Cardiac fibroblast (primary cell): ENCODE measurements at places on chromosomes 2 and 18.

- DNase-seq = no peak
Measured at GRCh38 chr2:14601156-14601770, 31.3 kb upstream of the LRATD1 start.

- DNase-seq = peak; percentile 89
Measured at GRCh38 chr18:45617284-45617683, 2.0 kb downstream of the SLC14A2 start.

- DNase-seq = no peak
Measured at GRCh38 chr2:170227951-170228350, 50.0 kb downstream of the MYO3B start.

GRCh38 chr2:221377597-221377996 is 194.5 kb downstream of the EPHA4 start:
- no peak for DNase-seq

DNA sequence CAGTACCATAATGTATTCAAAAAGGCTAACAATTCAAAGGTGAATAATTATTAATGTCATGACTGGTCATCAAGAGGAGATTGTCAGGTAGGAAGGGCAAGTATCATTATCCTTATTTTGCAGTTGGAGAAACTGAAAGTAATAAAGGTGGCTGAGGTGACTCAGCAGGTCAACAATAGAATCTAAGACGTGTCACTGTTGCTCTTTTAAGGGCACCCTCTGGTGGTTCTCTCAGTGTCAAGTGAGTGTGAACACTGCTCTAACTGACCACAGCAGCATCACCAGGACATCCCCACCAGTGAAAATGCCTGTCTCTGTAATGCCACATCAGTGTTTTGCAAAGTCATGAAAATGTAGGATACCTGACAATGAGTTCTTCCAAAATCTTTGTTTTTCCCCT is 69.7 kb downstream of the DCC start:
- DNase-seq = no peak

DNA sequence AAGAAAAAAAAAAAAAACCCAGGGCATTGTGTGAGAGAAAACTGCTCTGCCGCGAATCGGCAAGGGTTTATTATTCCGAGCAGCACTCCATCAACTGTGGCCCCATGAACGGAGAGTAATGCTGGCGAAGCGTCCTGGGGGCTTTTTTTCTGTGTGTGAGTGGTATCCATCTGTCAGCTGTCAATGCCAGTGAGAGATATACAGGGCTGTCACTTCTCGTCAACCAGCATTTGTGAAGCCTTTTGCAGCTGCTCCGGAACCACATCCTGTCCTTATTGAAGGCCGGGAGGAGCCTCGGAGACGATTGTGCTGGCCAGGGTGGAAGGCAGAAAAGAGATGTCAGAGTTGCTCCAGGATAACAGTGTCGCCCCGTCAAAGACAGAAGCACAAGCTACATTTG is 356.9 kb upstream of the SMIM21 start:
- DNase-seq = no peak

DNA sequence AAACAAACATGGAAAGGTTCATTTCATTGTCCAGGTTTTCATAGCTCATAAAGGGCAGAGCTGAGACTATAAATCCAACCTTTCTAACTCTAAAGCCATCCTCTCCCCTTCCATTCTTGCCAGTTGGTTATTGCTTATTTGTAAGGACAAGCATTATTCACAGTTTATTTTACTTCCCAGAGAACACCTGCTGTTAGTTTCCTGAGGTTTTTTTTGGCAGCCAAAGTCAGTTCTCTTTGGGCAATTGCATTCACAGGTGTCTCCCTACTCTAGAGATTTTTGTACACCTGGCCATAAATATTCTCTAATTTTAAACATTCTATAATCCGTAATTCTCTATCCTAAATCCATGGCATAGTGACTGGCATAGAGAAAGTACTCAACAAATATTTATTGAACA is 87.3 kb upstream of the SPHKAP start:
- DNase-seq = no peak

GRCh38 chr2:46248171-46248570 is 49.0 kb upstream of the EPAS1 start:
- DNase-seq = peak; percentile 62

- peak; percentile 37 for DNase-seq
Measured at GRCh38 chr18:25164848-25165811, 186.8 kb downstream of the ZNF521 start.

GRCh38 chr2:231321556-231322334 is 73.8 kb upstream of the B3GNT7 start:
- no peak for DNase-seq

GRCh38 chr2:191255271-191255670 is 10.1 kb downstream of the MYO1B start:
- DNase-seq = peak; percentile 40

DNA sequence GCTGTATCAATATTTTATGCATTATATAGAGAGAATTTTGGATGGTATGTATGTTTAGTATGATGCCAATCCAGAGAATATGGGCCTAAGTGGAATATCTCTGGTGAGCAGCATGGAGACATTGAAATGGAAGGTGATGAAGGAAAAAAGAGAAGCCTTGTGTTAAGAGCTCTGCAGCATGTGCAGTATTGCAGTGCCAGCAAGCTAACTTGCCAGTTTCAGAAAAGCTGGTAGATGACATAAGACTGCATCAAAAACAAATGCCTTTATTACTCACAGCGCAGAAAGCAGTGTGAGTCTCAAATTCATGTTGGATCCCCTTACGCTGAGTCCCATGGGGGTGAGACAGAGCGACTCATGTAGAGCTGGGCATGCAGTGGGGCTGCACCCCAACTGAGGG is 280.2 kb downstream of the CTNNA2 start:
- no peak for DNase-seq

- no peak for DNase-seq
Measured at GRCh38 chr2:178731300-178731699, 75.9 kb downstream of the TTN start.
